Endothelial cell of umbilical vein (primary cell): ENCODE measurements at places on chromosomes 11 and 22.

GRCh38 chr11:112172362-112172994 lies 2.8 kb upstream of the BCO2 start:
- peak; percentile 38 for DNase-seq

DNA sequence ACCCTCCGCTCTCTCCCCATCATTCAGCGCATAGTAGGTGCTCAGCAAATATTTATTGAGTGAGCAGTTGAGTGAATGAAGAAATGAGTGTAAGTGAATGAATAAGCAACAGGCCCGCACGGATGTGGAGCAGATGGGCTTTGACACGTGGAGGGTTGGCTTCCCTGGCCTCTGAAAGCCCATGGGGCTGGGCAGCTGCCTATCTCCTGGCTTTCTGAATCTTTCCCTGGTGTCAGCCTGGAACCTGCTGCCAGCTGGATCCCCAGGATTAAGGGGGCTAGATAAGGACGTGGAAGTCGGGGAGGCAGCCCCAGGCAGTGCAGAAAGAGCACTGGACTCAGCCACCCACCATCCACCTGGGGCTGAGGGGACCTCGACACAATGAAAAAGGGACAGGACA lies 12.6 kb downstream of the IL2RB start:
- no peak for DNase-seq

- no peak for DNase-seq
Measured at GRCh38 chr11:127506126-127506525, 505.6 kb upstream of the KIRREL3 start.

- no peak for DNase-seq
Measured at GRCh38 chr11:58880166-58880565, 35.7 kb upstream of the GLYATL2 start.

DNA sequence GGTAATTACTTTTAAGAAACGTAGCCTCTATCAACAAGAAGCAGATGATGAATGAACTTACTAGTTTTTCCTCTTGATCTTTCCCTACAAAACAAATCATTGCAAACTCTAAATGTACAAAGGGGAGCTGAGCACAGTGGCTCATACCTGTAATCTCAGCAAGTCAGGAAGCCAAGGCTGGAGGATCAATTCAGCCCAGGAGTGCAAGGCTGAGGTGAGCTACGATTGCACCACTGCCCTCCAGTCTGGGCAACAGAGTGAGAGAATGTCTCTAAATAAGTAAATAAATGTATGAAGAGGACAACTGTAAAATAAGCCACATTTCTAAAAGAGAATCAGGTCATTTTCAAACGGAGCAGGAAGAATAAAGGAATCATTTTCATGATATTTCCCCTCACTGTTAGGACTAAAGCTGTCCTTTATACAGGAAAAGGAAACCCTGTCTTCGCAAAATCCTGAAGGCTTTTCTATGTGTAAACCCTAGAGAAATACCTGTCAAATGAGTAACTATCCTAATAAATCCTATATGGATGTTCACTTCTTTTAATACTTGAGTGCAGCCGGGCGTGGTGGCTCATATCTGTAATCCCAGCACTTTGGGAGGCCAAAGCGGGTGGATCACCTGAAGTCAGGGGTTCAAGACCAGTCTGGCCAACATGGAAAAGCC lies 41.2 kb downstream of the RRAS2 start:
- DNase-seq, result no peak

- no peak for DNase-seq
Measured at GRCh38 chr22:25661073-25661472, 80.9 kb upstream of the MYO18B start.

- no peak for DNase-seq
Measured at GRCh38 chr11:90764691-90765090, 541.8 kb upstream of the CHORDC1 start.

DNA sequence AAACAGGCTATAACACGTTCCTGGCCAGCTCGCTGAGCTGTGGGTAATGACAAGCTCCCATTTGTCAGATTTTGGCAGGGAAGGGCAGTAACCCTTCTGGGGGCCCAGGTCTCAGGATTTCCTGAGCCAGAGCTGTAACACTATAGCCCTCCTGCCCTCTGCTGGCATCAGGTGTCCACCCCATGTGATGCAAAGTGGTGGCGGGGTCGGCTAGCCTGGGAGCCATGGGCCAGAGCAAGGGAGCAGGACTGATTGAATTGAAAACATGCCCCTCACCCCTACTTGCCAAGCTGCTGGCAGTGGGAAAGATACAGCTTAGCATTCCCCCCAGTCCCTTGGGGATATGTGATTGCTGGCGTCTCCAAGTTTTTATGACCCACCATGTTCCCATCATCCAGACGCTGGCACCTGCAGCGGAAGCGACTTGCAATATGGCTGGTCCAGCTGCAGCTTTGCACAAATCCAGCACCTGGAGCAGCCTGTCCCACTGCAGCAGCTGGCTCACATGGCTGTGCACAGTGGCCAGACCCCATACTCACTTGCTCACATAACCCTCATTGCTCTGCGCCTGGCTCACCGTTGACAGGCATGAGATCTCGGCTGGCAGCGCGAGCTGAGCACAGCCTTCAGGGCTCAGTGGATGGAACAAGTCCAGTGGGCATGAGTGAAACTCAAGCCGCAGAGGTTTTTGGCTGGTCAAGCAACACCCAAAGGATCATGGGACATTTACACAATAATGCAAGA lies 1147.8 kb downstream of the JRKL start:
- no peak for DNase-seq

DNA sequence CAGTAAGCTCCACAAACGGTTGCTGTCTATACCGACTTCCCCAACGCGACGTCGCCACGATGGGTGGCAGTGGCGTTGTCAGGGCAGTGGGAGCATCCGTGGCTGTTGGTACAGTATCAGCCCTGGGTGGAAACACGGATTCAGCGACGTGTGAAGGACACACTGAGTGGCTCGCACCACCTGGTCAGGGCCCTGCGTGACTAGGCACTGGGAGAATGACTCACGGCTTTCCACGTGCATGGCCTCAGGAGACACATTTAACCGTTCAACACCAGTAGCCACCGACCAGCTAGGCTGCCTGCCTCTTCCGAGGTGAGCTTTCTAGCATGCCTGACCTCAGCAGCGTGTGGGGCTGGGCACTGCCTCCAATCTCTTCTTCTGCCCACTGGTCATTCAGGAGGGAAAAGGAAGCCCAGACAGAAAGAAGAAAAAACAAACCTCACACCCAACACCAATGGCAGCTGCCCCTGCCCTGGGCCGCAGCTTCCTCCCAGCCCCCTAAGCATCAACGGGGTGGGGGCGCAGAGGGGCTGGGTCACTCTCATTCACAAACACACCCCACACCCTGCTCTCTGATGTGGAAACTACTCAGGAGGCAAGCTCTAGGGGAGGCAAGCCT lies 59.0 kb downstream of the MYH9 start:
- peak; percentile 84 for DNase-seq

GRCh38 chr11:9313648-9314290 lies 624 bp downstream of the TMEM41B start:
- peak; percentile 59 for DNase-seq
